ENCODE measurements at places on chromosomes 5 and 9.
A peak's percentile ranks its signal among the peaks of the same experiment; 100 is the strongest.

- peak; percentile 70 for DNase-seq
Observed at GRCh38 chr5:145938776-145939539, 2.6 kb downstream of the SH3RF2 start.

DNA sequence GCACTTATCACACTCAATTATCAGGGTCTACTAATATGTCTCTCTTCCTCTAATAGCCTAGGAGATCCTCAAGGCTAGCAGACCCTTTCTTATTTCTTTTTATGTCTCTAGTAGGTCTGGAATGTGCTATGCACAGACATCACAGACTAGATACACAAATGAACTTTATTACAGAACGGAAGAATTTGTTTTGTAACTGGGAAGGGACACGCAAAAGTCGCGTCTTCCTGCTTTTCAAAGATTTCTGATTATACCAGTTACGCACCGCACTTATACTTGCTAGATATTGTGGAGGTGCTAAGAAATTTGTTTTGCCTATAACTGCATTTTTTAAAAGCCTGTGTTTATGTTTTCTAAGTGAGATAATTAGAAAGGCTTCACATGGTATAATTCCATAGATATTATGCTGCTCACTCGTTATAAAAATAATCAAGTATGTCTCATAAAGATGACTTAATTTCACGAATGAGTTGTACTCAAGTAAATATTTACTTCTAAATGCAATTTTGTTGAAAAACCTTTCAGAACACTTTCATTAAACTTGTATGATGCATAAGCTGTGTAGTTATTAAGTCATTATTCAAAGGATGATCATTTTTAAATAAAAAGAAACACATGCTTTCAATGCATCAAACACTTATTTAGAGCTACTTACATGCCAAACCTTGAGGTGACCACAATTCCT lies 662.6 kb downstream of the ACTL7B start:
- no peak for DNase-seq

DNA sequence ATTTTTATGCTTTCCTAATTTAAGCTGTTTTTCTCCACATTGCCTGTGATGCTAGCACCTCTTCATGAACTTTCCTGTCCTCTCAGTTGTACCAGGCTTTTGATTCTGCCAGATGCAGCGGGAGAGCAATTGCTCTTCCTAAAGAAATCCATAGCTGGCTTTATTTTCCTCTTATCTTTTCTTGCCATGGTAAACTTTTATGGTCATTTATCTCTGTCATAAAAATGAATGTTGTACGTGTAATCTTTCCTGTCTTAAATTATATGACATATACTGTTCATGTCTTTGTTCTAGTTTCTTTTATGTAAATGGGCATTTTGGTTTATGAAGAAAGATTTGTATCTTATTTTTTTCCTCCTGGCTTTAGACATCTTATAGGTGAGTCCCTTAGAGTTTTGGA lies 127.5 kb downstream of the SH3GL2 start:
- no peak for DNase-seq

- DNase-seq, result no peak
Observed at GRCh38 chr5:166382031-166382430, 1909.4 kb upstream of the WWC1 start.

GRCh38 chr5:83498585-83498984 lies 27.0 kb downstream of the VCAN start:
- DNase-seq, result no peak

DNA sequence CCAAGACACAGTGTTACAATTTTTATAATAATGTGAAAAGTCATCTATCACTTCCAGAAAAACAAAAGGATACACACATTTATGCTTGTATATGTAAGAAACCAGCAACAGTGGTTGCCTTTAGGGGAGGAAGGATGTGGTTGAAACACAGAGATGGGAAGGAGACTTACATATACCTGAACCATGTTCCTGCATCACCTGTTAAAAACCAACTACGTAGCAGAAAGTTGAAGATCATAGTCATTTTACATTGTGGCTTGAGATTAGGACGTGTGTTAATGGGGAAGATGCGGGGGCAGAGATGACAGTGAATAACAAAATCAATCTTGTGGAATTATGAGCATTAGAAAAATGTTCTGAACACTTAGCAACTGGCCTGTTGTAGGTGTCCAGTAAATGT lies 307.3 kb downstream of the MLLT3 start:
- DNase-seq, result no peak

GRCh38 chr9:105219291-105219805 lies 25.1 kb upstream of the SLC44A1 start:
- peak; percentile 12 for DNase-seq

Measured in fibroblast of lung (primary cell).